HCT116 (cell line): ENCODE measurements at places on chromosomes 7 and 10.

DNA sequence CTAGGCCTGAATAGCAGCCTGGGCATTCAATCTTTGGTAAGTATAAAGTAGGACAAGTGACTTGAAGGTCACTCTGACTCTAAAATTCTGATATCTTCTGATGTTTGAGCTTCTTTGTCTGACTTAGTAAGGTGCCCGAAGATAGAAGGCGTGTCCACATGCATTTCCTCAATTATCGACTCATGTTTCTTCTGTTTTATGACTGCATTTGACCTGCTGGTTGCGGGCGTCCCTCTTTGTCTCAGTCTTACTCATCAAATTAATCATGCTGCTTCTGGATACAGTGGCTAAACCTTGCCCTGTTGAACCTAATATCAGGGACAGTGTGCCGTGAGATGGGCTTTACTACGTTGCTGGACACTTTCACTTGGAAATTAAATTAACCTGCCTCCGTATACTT is 534.1 kb downstream of the SDK1 start:
- no peak for DNase-seq

DNA sequence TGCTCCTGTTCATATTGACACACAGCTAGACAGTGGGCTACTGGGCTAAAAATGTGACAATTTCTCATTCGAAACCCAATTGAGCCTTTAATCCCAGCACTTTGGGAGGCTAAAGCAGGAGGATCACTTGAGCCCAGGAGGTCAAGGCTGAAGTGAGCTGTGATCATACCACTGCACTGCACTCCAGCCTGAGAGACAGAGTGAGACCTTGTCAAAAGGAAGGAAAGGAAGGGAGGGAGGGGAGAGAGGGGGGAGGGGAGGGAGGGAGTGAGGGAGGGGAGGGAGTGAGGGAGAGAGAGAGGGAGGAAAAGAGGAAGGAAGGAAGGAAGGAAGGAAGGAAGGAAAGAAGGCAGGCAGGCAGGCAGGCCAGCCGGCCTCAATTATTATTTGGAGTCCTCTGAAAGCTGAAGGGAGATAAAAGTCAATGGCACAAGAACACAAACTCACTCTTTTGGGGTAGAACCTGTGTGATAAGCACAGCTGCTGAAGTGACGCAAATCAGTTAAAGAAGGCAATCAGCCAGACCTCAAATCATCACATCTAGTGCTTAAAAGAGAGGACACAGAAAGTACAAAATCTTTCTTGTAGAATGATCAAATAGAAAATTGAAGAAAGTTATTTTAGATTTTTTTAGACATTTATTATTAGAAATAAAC is 98.1 kb downstream of the CCDC71L start:
- DNase-seq: no peak

GRCh38 chr10:110208614-110209453 is 1.4 kb downstream of the MXI1 start:
- DNase-seq: no peak

DNA sequence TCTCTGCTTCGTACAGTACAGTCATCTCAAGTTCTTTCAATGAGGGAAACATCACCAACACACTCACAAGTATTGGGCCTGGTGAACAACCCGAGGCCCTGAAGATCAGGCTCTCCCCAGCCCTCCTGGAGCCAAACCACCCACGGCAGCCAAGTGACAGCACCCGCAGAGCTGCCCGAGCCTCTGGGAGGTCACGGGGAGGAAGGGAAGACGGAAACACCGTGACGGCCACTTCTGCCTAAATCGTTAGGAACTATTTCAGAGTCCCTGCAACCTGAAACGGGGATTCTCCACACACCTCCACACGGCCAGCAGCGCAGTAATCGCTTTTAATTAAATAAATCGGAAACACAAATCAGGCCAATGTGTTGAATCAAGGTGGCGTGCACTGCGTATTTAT is 222.6 kb downstream of the MAD1L1 start:
- no peak for DNase-seq
